PC-9 (cell line): ENCODE measurements at places on chromosomes 11 and 22. TPM values are rescaled to one million over a fixed set of nuclear protein-coding genes. Genes with fewer than 3 reads are reported as not detected.

Gene CADM1
- not detected in 2 replicates for total RNA-seq

Gene ZP1
- not detected in 2 replicates for total RNA-seq

Gene PPP1R14B
- total RNA-seq: 385 and 435 TPM in 2 replicates

DNA sequence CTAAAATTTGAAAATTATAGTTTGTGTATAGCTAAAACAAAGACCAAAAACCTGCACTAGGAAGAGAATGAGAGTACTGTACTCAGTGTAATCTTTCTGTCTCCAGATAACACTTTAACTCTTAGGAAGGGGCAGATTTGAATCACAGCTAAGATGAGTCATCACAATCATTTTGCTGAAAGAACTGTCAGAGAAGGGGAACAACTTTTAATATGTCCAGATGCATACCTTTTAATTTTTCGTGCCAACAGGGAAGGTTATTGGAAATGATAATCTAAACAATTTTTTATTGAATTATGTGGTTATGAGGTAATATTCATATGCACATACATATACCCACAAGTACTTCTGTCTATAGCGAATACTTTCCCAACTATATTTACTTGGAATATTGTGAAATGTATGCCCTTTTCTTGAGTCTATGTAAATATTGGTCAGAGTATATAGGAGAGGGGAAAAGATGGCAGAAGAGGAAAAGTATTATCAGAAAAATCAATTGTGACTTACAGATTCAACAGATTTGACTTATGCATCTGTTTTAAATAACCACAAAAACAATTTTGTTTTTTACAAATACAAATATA lies 51.1 kb upstream of the MUC15 start:
- H3K27ac ChIP-seq: no peak overlapping the region
- peaks cover 16% of the 10 kb centered on the region for H3K4me1 ChIP-seq
- H3K36me3 ChIP-seq: no peaks in the 10 kb centered on the region
- H3K4me3 ChIP-seq: no peak overlapping the region
- H3K27me3 ChIP-seq: no peaks in the 10 kb centered on the region

DNA sequence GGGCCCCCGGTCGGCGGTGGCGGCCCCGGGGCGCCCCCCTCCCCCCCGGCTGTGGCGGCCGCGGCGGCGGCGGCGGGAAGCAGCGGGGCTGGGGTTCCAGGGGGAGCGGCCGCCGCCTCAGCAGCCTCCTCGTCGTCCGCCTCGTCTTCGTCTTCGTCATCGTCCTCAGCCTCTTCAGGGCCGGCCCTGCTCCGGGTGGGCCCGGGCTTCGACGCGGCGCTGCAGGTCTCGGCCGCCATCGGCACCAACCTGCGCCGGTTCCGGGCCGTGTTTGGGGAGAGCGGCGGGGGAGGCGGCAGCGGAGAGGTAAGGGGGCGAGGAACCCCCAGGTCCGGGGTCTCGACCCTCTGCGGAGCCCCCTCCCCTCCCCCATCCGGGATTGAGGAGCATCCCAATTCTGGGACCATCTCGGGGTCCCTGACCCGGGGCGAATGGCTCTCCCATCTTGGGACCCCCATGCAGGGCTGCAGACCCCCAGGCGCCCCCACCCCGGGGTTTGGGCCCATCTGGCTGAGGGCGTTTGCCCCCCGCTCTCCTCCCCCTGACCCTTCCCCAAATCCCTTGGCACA lies 431 bp downstream of the KMT2A start:
- DNase-seq: peak; percentile 49
- no peak overlapping the region for H3K27ac ChIP-seq
- H3K4me3 ChIP-seq: peak overlapping the region; percentile 69
- H3K36me3 ChIP-seq: peaks cover 10% of the 10 kb centered on the region

DNA sequence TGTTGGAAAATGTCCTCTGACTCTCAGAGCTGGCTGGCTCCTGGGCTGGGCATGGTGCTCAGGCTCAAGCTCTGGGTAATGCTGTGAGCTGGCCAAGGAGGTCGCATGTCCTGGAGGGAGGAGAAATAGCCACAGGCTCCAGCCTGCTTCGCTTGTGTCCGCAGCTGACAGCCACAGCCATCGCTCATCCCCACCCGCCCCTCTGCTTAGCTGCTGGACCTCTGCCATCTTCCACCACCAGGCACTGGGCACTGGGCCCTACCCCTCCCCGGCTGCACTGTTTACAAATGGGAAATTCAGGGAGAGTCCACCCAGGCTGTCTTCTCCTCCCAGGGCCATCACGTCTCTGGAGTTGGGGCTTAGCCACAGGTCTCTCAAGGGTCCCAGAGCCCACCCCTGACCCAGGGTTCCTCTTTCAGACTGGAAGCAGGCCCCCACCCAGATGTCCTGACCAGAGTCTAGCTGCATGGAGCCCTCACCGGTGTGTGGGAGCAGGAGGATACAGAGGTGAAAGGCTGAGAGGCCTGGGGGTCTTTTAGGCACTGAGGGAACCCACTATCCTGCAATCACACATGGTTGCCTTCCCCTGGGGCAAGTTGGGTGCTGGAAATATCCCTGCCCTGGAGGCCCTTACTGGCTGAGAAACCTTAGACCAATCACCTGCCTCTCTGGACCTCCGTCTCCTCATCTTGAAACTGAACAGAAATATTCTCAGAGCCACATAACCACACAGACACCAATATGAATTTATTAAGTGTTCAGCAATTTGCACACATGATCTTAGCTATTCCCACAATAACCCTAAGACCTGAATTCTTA lies 62.7 kb downstream of the CD82 start:
- no peaks in the 10 kb centered on the region for H3K4me1 ChIP-seq
- no peaks in the 10 kb centered on the region for H3K36me3 ChIP-seq
- no peak overlapping the region for H3K27ac ChIP-seq
- DNase-seq: no peak
- H3K27me3 ChIP-seq: peaks cover 64% of the 10 kb centered on the region

DNA sequence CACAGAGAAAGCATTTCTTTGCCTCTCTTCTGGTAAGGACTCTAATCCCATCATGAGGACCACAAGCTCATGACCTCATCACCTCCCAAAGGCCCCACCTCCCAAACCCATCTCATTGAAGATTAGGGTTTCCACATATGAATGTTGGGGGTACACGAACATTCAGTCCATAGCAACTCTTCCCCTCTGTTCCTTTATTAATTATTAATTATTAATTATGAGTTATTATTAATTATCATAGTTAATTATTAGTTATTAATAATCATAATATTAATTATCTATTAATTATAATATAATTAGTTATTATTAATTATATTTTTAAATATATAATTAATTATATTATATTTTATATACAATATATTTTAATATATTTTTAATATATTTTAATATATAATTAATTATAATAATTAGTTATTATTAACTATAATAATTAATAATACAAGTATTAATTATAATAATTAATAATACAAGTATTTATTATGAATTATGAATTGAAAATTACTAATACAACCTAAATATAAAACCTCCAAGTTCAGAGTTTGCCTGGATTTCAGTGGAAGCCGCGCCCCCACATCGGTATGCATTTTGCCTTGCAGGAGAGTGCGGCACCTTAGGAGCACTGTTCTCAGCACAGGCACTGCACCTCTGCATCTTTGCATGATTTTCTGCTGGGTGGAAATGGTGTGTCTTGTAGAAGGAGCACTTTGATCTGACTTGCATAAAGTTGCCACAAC lies 128.0 kb upstream of the FGF3 start:
- peak; percentile 37 for DNase-seq
- no peaks in the 10 kb centered on the region for H3K36me3 ChIP-seq
- H3K4me3 ChIP-seq: peak overlapping the region; percentile 27; the same call in 1 of the 2 replicates
- no peaks in the 10 kb centered on the region for H3K27me3 ChIP-seq

GRCh38 chr22:43953988-43954785 lies 1.1 kb upstream of the SAMM50 start:
- no peaks in the 10 kb centered on the region for H3K36me3 ChIP-seq
- no peak for DNase-seq
- no peaks in the 10 kb centered on the region for H3K27me3 ChIP-seq
